Stimulated activated CD4-positive, alpha-beta T cell treated with anti-CD3 and anti-CD28 coated beads, TNF-alpha, amount 100 ng/mL, for 4 hours (primary cell): ENCODE measurements at places on chromosomes 3 and 15.

GRCh38 chr3:17745301-17745700 is 2.9 kb upstream of the TBC1D5 start:
- DNase-seq: no peak

GRCh38 chr3:53161450-53161819 is 426 bp downstream of the PRKCD start:
- DNase-seq: peak; percentile 8

- no peak for DNase-seq
These were observed 90.4 kb upstream of the TSEN2 start for GRCh38 chr3:12393894-12394293.

- no peak for DNase-seq
These were observed 185.8 kb upstream of the CFAP20DC start for GRCh38 chr3:59235634-59236012.

- no peak for DNase-seq
These were observed 78.7 kb downstream of the USP13 start for GRCh38 chr3:179731544-179731943.

DNA sequence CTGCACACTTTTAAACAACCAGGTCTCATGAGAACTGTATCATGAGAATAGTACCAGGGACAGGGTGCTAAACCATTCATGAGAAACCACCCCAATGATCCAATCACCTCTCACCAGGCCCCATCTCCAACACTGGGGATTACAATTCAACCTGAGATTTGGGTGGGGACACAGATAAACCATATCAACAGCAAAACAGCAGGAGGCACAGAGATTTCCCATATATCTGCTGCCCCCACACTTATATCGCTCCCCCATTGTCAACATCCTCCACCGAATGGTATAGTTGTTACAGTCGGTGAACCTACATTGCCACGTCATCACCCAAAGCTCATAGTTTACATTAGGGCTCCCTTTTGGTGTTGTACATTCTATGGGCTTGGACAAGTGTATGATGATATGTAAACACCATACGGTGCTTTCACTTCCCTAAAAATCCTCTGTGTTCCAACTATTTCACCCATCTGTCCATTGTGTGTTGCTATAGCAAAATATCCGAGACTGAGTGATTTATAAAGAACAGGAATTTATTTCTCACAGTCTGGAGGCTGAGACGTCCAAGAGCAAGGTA is 224.8 kb downstream of the FAM43A start:
- no peak for DNase-seq

GRCh38 chr3:33855884-33856546 is 57.6 kb downstream of the PDCD6IP start:
- DNase-seq: no peak
